Calu3 (cell line): ENCODE measurements at places on chromosomes 11 and 22. TPM values are rescaled to one million over a fixed set of nuclear protein-coding genes. Genes with fewer than 3 reads are reported as not detected.

TTC9C gene
- 35.5 and 36.7 TPM in 2 replicates for total RNA-seq

DNA sequence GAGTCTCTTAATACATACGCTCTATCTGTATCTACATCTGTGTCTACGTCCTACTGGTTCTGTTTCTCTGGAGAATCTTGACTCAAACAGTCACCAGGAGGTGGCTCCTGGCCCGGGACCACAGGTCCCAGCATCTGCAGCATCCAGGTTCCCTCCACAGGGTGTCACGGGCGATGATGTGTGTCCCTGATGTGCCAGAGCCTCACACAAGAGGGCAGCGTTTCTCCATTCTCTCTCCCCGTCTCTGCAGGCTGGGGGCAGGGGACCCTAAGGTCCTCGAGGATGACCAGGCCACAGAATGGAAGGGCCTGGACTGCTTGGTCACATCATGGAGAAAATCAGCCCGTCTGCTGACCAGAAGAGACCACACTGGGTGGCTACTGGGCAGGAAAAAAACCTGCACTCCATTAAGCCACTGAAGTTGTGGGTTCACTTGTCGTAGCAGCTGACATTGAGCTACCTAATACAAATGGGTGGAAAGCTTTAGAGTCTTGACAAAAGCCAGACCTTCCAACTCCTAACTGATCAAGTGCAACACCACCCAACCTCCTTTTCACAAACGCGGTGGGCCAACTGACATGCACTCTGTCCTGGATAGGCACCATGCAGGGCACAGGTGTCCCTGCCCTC lies 392.5 kb downstream of the CTTN start:
- no peaks in the 10 kb centered on the region for H3K27me3 ChIP-seq
- no peak overlapping the region for H3K27ac ChIP-seq
- no peak for DNase-seq
- no peak overlapping the region for H3K4me3 ChIP-seq
- H3K36me3 ChIP-seq = peaks cover 17% of the 10 kb centered on the region

- H3K36me3 ChIP-seq = peaks cover 45% of the 10 kb centered on the region
- peak; percentile 61 for DNase-seq
- peak overlapping the region; percentile 40 for H3K27ac ChIP-seq
- H3K4me1 ChIP-seq = peaks cover 28% of the 10 kb centered on the region
- H3K4me3 ChIP-seq = peak overlapping the region; percentile 71
Measured at GRCh38 chr11:67371189-67371910, 2.0 kb downstream of the CLCF1 start.

KCNK7 gene
- total RNA-seq = 1.2 and 1.4 TPM in 2 replicates

DNA sequence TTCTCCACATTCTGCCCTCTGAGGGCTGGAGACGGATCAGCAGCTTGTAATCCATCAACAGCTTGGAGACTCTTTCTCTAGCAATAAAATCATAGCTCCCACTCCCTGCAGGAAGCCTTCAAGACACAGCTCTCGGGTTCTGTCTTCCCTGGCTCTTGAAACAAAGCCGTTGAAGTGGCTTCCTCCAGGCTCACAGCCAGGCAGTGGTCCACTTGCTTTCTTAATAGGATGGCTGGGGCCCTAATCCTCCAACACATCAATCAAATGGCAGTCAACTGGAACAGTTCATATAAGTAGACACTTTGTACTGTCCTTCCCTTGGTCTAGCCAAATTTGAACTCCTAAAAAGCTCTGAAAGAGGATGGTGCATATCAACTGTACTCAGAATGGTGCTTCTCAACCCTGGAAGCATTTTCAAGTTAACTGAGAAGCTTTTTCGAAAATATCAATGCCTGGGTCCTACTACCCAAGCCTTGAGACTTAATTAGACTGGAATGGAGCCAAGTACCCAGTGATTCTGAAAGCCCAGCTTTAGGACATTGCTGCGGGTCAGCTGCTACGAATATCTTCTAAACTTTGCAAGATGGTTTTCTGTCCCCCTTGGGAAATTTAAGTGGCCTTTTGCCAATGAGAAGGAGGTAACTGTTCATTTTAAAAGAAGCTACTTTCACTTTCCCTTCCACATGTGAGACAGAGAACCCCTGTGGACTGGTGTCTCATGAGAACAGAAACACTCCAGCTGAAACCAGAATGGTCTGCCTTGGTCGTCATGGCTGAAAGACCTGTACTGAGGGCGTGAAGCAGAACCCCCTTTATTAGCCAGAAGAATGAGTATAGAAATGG lies 74.7 kb downstream of the SC5D start:
- no peak overlapping the region for H3K4me3 ChIP-seq
- H3K36me3 ChIP-seq = no peaks in the 10 kb centered on the region
- peaks cover 23% of the 10 kb centered on the region for H3K27me3 ChIP-seq
- DNase-seq = no peak
- no peak overlapping the region for H3K27ac ChIP-seq

DNA sequence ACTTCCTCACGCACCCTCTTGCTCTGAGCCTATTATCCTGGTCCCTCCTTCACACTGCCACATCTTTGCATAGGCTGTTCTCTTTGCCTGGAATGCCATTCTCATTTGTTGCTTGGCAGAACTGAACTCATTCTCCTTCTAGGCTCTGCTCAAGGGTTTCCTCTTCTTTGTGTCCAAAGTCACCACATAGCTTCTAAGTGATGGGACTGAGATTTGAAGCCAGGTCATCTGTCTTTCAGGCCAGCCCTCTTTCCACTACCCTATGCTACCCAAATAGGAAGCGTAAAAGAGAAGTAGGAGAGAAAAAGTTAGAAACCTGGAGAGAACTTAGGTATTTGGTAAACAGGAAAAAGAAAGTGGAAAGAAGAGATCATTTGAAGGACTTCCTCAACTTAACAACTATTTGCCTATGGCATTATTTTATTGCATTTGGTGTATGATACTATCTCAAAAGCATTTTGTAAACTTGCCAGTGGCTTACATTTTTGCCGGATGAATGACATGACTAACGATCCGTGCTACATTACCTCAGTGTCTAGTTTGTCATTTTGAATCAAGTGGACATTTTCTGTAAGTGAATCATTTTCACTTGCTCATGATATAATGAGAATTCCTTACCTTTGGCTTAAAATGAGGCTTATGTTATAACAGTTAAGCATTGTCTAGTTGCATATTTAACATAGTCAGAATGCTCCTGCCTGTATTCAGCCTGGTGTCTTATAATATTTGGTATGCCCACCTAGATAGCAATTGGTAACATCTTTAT lies 18.5 kb downstream of the NF2 start:
- no peaks in the 10 kb centered on the region for H3K27me3 ChIP-seq
- H3K4me1 ChIP-seq = peaks cover 89% of the 10 kb centered on the region
- peak; percentile 60 for DNase-seq
- peak overlapping the region; percentile 52 for H3K4me3 ChIP-seq
- peak overlapping the region; percentile 98 for H3K27ac ChIP-seq

KMT2A gene
- 58.1 and 61.8 TPM in 2 replicates for total RNA-seq

DNA sequence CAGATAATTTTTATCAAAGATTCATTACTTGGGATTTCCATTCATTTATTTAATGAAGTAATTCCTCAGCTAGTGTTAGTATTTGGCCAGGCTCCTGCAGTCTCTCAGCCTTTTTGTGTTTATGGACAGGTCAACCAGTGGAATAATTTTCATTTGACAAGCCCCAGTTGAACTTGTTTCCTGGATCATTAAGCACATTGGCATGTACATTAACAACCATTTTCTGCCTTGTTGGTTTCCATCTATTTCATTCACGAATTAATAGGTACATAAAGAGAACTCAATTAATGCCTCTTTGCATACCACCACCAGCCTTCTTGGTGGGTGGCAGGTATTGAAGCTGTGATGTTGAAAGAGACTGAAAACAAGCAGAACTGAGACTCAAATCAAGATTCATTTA lies 745.2 kb downstream of the KCNA4 start:
- no peak overlapping the region for H3K27ac ChIP-seq
- peaks cover 9% of the 10 kb centered on the region for H3K4me1 ChIP-seq
- no peak for DNase-seq
- no peaks in the 10 kb centered on the region for H3K27me3 ChIP-seq
- no peak overlapping the region for H3K4me3 ChIP-seq

GRCh38 chr11:124238512-124238911 lies 2.4 kb upstream of the OR8G1 start:
- H3K36me3 ChIP-seq = no peaks in the 10 kb centered on the region
- H3K27ac ChIP-seq = no peak overlapping the region
- no peak for DNase-seq
- no peaks in the 10 kb centered on the region for H3K27me3 ChIP-seq
- no peak overlapping the region for H3K4me3 ChIP-seq

DNA sequence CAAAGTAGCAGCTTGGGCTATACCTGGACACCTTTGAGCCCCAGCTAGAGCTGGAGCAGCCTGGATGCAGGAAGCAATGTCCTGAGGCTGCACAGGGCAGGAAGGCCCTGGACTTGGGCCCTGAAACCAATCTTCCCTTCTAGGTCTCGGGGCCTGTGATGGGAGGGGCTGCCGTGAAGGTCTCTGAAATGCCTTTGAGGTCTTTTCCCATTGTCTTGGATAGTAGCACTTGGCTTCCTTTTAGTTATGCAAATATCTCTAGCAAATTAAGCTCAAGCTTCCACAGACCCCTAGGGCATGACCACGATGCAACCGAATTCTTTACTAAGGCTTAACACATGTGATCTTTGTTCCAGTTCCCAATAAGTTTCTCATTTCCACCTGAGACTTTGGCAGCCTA lies 40.0 kb downstream of the LINC01488 start:
- H3K36me3 ChIP-seq = peaks cover 4% of the 10 kb centered on the region
- no peak overlapping the region for H3K27ac ChIP-seq
- no peaks in the 10 kb centered on the region for H3K4me1 ChIP-seq

- H3K4me3 ChIP-seq = no peak overlapping the region
- H3K36me3 ChIP-seq = no peaks in the 10 kb centered on the region
- no peak overlapping the region for H3K27ac ChIP-seq
- no peak for DNase-seq
Measured at GRCh38 chr11:127307700-127308099, 307.1 kb upstream of the KIRREL3 start.

SLC6A5 gene
- not detected in 2 replicates for total RNA-seq

GRCh38 chr22:37819105-37819433 lies 4.1 kb upstream of the GALR3 start:
- peaks cover 14% of the 10 kb centered on the region for H3K36me3 ChIP-seq
- H3K27ac ChIP-seq = no peak overlapping the region
- H3K27me3 ChIP-seq = no peaks in the 10 kb centered on the region
- H3K4me1 ChIP-seq = peaks cover 9% of the 10 kb centered on the region

SLC22A25 gene
- not detected in 2 replicates for total RNA-seq

DNA sequence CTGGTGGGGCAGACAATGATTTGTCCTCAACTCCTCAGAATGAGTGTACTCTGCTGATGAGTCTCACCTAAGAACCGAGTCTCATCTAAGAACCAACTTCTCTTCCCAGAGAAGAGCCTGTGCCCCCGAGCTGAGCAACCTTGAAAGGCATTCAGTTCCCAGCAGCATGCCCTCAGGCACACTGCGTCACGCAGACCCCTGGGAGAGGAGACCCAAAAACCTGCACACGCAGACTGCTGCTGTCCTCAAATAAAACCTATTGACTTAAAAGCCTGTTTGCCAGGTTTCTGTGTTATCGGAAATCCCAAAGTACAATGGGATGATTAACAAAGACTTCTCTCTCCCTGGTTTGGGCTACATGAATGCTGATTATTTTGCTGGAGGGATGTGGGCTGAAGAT lies 121.2 kb downstream of the C11orf58 start:
- DNase-seq = no peak
- peaks cover 39% of the 10 kb centered on the region for H3K4me1 ChIP-seq
- no peaks in the 10 kb centered on the region for H3K27me3 ChIP-seq
- H3K4me3 ChIP-seq = no peak overlapping the region

OR6X1 gene
- not detected in 2 replicates for total RNA-seq

OR51B4 gene
- total RNA-seq = not detected in 2 replicates

DNA sequence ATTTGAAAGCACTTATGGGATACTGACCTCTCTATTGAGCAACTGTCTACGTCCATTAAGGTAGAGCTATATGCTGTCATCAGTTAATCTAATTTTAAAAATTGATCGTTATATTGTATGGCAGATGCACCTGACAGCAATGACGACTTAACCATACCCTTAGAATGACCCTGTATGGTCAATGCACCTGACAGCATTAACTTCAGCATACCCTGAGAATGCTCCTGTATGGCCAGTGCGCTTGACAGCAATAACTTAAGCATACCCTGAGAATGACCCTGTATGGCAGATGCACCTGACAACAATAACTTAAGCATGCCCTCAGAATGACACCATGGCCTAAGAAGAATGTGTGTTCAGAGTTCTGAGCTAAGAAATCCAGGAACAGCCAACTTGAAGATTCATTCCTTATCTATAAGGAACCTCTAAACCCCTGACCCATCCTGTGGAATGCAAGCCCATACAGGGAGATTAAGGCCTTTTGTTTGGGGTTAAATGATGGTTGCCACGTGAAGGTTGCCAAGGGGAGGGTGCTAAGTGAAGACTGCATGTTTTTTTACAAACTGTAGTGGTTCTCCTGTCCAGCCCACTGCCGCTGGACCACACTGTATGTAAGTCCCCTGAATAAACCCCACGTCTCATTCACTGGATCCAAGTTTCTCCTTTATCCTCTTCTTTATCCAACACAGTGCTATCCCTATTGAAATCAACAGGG lies 138.3 kb downstream of the GUCY1A2 start:
- no peak overlapping the region for H3K4me3 ChIP-seq
- no peak for DNase-seq
- no peak overlapping the region for H3K27ac ChIP-seq
- H3K4me1 ChIP-seq = no peaks in the 10 kb centered on the region

DNA sequence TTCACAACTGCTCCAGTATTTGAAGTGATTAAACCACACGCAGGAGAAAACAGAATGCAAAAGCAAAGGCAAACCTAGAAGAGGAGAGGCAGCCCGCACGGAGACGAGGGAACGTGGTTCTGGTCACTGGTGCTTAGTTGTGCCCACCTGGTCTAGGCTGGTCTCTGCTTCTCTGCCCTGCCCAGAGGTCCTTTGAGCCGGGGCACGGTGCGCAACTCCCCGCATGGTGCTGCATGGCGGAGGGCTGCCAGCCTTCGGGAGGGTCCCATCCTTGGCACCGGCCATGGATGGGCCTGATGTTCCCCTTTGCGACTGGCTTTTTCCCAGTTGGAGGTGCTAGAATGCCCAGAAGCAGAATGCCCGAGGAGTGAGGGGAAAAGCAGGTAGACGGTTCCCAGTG lies 46.1 kb downstream of the KCNC1 start:
- no peak overlapping the region for H3K4me3 ChIP-seq
- H3K27me3 ChIP-seq = peaks cover 71% of the 10 kb centered on the region
- H3K36me3 ChIP-seq = peaks cover 4% of the 10 kb centered on the region
- no peak overlapping the region for H3K27ac ChIP-seq

- peaks cover 6% of the 10 kb centered on the region for H3K36me3 ChIP-seq
- H3K27me3 ChIP-seq = no peaks in the 10 kb centered on the region
- peaks cover 20% of the 10 kb centered on the region for H3K4me1 ChIP-seq
- no peak overlapping the region for H3K4me3 ChIP-seq
- H3K27ac ChIP-seq = peak overlapping the region; percentile 76
Measured at GRCh38 chr11:112620621-112621394, 340.4 kb upstream of the NCAM1 start.

- no peak overlapping the region for H3K4me3 ChIP-seq
- DNase-seq = no peak
- no peaks in the 10 kb centered on the region for H3K36me3 ChIP-seq
- H3K27ac ChIP-seq = no peak overlapping the region
- no peaks in the 10 kb centered on the region for H3K4me1 ChIP-seq
Measured at GRCh38 chr11:3103076-3103475, 45.9 kb upstream of the CARS1 start.

- H3K27ac ChIP-seq = peak overlapping the region; percentile 98
- peaks cover 9% of the 10 kb centered on the region for H3K4me1 ChIP-seq
- no peak for DNase-seq
- peaks cover 45% of the 10 kb centered on the region for H3K36me3 ChIP-seq
Measured at GRCh38 chr11:119100994-119101758, 477 bp downstream of the DPAGT1 start.

GRCh38 chr22:27100789-27101188 lies 443.4 kb downstream of the MIAT start:
- H3K4me1 ChIP-seq = peaks cover 31% of the 10 kb centered on the region
- peak; percentile 47 for DNase-seq
- no peaks in the 10 kb centered on the region for H3K36me3 ChIP-seq
- peak overlapping the region; percentile 9 for H3K4me3 ChIP-seq
- no peak overlapping the region for H3K27ac ChIP-seq

MTA2 gene
- total RNA-seq = 90.4 and 97.2 TPM in 2 replicates
